GM23248 (cell line): ENCODE measurements at places on chromosomes 2 and 18. TPM values are rescaled to one million over a fixed set of nuclear protein-coding genes. Genes with fewer than 3 reads are reported as not detected.

Gene SPAG16
- 27.7 and 30.7 TPM in 2 replicates for polyA plus RNA-seq

Gene REG1B
- polyA plus RNA-seq = not detected in 2 replicates

Gene TNFRSF11A
- 0.09 TPM in 1 of 2 replicates, not detected in the other for polyA plus RNA-seq

Gene CHRND
- polyA plus RNA-seq = not detected in 2 replicates

Gene EML6
- 0.49 and 0.76 TPM in 2 replicates for polyA plus RNA-seq

Gene SOX11
- 0.08 and 0.13 TPM in 2 replicates for polyA plus RNA-seq

- DNase-seq = peak; percentile 59
Observed at GRCh38 chr2:226423498-226423960, 376.1 kb downstream of the IRS1 start.

DNA sequence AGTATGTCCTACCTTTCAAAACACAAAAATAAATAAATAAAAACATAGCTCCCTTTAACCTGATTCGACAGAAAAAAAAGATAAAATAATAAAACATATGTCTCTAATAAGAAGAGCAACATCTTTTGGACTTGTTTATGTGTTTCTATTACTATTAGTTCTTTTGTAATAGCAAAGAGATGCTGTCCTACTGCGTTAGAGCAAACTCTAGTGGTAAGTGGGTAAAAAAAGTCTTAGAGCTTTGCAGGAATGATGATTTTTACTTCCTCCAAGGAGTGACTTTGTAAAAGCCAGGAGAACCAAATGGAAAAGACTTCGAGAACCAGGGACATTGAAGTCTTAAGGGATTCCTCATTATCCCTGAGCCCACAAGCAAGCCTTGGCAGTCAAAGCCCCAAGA lies 450.1 kb downstream of the METTL4 start:
- no peak for DNase-seq

DNA sequence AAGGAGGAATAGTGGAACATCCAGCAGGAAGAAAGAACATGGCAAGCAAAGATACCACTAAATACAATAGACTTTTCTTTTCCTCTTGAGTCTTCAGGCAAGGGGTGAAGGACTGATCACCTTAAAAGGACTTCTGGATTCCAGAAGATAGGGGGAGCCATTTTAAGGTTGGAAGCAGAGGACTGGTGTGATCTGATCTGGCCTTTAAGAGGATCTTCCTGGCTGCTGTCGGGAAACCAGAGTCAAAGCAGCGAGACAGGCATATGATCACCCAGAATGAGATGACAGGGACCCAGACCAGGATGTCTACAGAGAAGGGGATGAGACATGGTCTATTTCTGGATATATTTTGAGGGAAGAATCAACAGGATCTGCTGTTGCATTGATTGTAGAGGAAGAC lies 558.0 kb downstream of the STK39 start:
- DNase-seq = no peak

- DNase-seq = no peak
Observed at GRCh38 chr18:37540424-37541138, 25.0 kb downstream of the CELF4 start.

DNA sequence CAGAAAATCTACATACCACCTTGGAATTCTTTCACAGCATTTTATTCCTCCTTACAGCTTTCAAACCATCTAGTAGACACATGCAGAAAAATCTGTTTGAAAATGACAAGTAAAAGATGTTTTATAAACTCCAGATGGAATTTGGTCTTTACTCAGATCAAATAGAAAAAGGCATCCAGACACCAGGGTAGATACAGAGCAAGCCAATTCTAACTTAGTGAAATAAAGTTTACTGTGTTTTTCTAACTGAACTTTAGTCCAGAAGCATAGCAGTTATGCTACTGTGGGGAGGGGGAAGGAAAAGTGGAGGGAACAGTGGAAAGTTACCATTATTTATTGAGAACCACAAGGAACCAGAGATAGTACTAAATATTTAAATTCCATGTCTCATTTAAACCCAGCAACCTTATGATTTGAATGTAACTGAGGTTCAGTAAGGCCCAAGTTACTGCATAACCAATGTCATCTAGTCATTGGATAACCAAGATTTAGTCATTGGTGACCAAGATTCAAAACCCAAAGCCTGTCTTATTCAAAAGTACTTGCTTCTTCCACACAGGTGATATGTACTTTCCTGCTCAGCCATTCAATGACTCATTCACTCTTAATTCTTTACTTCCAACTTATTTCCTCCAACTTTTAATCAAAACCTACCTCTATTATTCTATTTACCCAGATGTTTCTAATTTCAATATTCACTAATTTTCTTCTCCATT lies 57.7 kb downstream of the RAD51AP2 start:
- no peak for DNase-seq

GRCh38 chr2:152200565-152201465 lies 25.3 kb upstream of the STAM2 start:
- DNase-seq = peak; percentile 99

DNA sequence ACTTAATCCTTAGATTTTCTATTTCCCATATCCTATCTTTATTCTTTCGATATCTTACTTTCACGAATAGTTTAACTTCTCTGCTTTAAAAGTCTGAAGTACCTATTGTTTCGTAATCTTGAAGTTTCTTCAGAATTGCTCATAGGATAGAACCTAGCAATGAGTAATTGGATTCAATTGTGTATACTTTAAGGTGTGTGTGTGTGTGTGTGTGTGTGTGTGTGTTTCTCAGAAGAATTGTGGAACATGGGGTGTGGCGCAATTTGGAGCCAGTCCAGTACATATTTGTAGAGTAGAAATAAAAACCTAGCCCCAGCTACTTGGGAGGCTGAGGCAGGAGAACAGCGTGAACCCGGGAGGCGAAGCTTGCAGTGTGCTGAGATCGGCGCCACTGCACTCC lies 897.6 kb downstream of the BCL11A start:
- no peak for DNase-seq

DNA sequence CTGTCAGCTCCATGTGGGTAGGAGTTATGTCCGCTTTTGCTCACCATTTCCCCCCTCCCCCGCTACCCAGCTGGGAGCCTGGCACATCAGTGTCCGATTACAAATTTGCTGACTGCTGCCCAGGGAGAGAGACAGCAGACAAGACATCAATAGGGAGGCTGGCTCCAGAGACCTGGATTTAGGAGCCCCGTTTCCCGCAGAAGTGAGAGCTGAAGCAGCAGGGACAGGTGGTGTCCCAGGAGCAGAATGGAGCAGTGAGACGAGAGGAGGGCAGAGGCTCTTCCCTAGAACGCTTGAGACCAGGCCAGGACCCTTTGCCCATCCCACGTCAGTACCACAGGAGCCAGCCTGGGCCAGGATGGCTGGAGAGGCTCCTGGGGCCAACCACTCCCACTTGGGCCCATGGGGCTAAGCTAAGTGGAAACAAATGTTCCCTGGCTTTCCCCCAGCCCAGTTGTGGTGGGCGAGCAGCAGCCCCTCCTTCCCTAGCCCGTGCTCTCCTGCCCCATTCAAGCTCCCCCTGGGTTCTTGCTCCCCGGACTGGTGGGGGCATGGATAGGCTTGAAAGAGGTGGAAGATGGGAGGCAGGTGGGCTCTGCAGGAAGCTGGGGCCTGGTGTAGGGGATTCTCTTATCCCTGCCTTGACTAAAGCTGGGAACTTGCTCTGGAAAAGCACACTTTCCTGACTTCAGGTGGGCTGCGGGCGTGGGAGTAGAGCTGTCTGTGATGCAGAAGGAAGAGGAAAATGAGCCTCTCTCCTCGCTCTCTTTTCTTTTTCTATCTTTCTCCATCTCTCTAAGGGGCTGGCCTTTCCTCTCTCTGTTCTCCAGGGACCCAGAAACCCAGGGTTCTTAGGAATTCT lies 4.1 kb upstream of the WNT6 start:
- DNase-seq = no peak

DNA sequence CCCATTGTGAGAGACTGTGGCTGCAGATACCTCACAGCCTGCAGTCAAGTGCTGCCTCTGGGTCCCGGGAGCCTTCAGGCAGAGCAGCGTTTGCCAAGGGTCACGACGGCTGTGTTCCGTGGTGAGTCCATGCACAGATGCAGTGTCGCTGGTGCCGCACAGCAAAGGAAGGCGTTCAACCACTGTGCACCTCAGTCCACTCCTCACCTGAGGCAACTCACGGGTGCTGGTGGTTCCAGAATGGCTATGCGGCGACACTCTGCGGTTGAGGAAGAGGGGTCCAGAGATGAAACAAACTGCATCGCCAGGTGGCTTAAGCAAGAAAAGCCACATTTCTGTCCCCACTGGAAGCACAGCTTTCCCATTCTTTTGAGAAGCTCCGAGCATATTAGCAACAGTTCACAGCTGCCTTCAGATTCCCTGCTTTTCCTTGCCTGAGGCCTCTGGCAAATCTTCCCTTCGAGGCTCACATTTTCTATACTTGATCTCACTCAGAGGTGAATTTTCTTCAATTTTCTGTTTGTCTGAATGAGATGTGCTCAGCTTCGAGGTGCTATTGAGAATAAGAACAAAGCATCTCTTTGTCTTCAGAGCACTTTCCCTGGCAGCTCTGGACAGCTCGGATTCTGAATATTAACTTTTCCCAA lies 208.8 kb upstream of the TWIST2 start:
- DNase-seq = no peak

DNA sequence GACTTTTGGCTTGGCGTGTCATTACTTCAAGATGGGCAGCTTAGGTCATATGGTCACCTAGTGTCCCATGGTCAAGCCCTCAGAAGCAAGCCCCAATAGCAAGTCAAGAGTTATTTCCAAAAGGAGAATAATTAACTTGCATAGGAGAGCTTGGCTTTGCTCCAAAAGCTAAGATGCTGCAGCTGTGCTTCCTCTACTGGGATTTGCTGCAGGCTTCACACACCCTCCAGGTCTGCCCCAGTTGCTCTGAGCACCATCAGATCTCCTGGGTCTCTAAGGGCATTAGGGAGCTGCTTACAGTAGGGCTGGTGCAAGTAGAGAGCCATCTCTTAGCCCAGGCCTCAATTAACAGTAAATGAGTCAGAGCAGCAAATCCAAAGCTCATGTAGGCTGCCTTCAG lies 46.6 kb downstream of the THUMPD2 start:
- DNase-seq = peak; percentile 11

DNA sequence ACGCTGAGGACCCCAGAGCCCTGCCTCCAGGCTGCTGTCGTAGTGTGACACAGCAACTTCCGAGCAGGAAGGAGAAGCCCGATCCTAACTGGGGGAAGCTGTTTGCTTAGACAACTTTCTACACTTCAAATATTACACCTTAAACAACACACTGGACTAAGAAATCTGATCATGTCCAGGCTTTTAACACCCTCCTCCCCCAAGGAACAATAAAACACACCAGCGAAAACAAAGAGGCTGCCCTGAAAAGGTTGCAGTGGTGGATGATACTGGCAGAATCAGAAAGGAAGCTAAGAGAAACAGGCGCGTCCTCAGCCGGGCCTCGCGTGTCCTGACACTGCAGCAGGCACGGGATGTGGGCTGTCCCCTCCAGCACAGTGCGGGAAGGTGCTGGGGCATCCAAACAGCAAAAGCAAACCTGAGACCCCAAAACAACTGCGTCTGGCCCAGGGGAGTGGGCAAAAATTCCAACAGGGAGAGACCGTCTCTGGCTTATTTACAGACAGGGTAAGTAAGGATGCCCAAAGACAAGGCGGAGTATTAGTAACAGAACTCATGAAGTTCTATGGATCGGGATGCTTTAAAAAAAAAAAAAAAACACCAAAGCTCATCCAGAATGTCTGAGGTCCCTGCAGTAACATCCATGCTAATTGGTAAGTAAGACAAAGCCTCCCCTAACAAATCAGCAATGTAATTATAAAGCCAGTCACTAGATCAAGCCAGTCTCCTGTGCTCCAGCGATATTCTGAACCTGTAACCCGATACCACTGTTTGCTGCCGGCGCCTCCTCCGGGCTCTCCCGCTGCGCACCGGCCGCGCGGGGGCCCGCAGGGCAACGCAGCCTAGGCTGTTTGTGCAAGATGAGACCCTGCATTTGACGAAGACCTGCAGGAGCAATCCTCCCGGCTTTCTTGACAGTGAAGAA lies 9.0 kb downstream of the SERTAD2 start:
- peak; percentile 90 for DNase-seq

DNA sequence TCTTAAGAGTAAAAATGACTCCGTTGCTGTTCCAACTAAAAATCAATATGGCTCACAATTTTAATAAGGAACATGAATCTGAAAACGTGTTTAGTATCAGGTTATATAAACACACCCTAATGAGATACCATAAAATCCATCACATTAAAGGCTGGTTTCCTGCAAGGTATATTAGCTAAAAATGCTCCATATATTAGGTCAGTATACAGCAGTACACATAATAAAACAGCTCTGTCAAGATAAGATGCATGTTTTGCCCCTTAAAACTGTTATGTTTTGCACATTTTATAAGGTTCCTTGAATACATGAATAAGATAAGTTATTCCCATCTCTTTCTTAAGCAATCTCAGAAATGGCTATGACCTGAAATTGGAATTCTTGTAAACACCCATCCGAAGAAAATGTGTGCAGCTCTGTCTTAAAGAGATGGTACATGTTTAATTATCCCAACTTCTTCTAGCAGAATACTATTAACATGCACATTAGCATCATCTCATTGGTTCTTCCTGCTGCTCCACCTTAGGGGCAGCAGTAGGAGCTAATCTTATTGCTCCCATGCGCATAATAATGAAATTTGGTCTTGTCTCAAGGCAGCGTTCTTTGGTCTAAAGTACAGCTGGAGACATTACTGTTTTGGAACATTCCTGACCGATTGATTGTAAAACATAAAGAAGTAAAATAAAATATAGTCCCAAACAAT lies 836.1 kb upstream of the FANCL start:
- DNase-seq = no peak

GRCh38 chr18:78448106-78448505 lies 531.5 kb upstream of the SALL3 start:
- no peak for DNase-seq

DNA sequence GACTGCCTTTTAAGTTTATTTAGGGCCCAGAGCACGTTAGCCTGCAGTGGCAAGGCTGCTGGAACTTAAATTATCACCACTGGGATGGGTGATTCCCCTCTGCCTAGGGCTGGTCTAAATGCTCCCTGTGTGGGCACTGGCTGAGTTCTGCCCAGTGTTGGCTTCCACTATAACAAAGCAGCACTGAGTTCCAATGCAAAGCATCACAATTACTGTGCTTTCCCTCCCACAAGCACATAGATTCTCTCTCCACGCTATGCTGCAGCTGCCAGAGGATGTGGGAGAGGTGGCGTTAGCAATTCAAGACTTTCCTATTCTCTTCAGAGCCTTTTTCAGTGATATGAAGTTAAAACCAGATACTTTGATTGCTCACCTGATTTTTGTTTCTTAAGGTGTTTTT lies 328.9 kb upstream of the DDX18 start:
- DNase-seq = no peak

GRCh38 chr2:42928692-42929545 lies 136.5 kb upstream of the HAAO start:
- DNase-seq = peak; percentile 62
